Stimulated activated CD4-positive, alpha-beta T cell treated with anti-CD3 and anti-CD28 coated beads, Interleukin-15, amount 100 ng/mL, for 24 hours (primary cell): ENCODE measurements at places on chromosomes 12 and 14.
A peak's percentile ranks its signal among the peaks of the same experiment; 100 is the strongest.

DNA sequence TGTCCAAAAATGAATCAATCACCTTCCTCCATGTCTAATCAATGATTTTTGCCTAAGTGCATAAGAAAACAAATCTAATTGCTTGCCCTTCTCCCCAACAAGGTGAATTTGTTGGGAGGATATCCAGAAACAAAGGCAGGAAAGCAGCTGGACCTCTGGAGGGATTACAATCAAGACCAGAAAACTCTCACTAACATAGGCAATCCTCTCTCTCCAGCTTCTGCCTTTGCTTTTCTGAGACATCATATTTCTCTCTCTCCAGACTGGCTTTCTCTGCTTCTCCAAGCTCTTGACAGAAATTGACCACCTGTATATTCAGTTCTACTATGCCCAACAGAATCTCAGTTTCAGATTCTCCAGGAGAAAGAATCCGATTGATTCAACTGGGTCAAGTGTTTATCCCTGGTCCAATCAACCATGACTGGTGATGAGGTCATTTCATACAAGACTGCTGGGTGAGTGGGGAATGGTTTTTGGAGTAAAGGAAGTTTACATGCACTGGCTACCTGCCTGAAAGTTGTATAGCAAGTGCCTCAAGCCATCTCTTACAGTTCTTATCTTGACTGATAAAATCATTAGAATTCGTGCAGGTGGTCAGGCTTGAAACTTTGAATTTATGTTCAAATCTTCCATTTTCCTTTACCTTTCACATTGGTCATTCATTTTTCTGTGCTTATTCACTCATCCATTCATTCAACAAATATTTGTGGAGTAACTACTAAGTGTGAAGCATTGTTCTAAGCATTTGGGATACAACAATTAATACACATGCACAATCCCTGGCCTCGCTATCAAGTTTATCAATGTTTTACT is 22.2 kb upstream of the CFAP54 start:
- DNase-seq, result no peak

DNA sequence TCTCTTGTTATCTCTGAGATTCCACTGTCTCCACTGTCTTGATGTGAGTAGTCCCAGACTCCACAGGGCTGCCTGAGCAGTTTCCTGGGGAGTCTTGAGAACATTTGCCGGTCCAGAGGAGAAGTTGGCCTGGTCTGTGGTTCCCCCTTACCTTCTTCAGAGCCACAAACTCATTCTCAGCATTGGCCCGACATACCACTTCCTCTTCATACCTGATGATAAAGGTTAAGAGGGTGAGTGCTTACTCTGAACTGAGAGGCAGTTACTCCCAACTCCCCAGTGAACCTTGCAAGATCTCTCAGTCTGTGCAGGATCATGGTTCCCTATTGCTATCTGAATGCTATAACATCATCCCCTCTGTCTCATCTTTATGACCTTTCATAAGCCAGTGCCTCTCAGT is 2.6 kb downstream of the KRT84 start:
- no peak for DNase-seq

- DNase-seq, result no peak
Observed at GRCh38 chr14:105389976-105390848, 8.1 kb upstream of the TEX22 start.

DNA sequence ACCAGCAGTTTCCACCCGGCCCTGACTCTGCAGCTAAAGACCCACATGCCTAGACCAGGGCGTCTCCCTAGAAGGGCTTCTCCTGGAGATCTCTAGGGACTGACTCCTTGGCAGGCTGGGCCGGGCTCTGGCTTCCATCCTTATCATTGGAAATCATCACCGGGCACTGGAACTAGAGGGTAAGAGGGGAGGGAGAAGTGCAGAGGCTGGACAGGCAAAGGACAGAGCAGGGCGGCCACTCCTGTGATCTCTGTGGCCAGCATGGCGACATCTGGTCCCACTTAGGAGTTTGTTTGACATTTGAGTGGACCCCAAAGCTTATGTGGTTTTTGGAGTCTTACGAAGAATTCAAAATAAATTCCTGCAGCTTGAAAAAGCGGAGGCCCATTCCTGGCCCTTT is 7.1 kb downstream of the LTBP2 start:
- DNase-seq, result no peak

GRCh38 chr12:104733717-104734175 is 224.3 kb downstream of the SLC41A2 start:
- DNase-seq, result peak; percentile 45
